Nasal cavity respiratory epithelium epithelial cell of viscerocranial mucosa (primary cell): ENCODE measurements at places on chromosomes 12 and 14. TPM values are rescaled to one million over a fixed set of nuclear protein-coding genes. Genes with fewer than 3 reads are reported as not detected.

Gene NINJ2
- 0.36 TPM in 1 of 2 replicates, not detected in the other for total RNA-seq

Gene OLR1
- under 0.01 TPM in 2 replicates for total RNA-seq

Gene TAS2R20
- 0.34 and 6.2 TPM in 2 replicates for total RNA-seq

Gene HOXC5
- total RNA-seq: not detected in 2 replicates

Gene TMEM119
- not detected in 2 replicates for total RNA-seq

Gene GOLGA3
- total RNA-seq: 130 and 150 TPM in 2 replicates

Gene SALL2
- under 0.01 and 0.71 TPM in 2 replicates for total RNA-seq

Gene KLRC1
- not detected in 2 replicates for total RNA-seq

Gene GLT8D2
- total RNA-seq: 1.6 and 2.1 TPM in 2 replicates

Gene OR4E2
- total RNA-seq: not detected in 2 replicates

Gene TDP1
- 18.9 and 19.5 TPM in 2 replicates for total RNA-seq

Gene TMEM116
- total RNA-seq: 9.8 and 16.4 TPM in 2 replicates

Gene RIMKLB
- 26.2 and 37.3 TPM in 2 replicates for total RNA-seq
